ENCODE measurements at places on chromosomes 5 and 9.

DNA sequence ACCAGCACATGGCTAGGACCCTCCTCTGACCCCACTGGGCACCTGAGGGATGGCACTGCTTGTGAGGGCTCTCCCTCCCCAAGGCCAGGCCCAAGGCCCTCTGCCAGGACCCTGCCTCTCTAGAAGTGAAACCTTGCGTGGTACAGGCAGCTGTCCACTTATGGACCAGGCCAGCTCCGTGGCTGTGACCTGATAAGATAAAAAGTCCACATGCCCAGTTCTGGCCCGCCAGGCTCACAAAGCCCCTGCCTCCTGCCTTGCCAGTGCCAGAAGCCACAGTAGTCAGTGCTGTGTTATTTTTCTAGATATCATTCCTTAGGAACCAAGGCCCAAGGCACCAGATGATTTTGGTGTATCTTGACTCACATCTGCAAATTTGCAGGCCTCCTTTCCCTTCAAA lies 14.0 kb upstream of the SPATA31E1 start:
- DNase-seq = no peak

DNA sequence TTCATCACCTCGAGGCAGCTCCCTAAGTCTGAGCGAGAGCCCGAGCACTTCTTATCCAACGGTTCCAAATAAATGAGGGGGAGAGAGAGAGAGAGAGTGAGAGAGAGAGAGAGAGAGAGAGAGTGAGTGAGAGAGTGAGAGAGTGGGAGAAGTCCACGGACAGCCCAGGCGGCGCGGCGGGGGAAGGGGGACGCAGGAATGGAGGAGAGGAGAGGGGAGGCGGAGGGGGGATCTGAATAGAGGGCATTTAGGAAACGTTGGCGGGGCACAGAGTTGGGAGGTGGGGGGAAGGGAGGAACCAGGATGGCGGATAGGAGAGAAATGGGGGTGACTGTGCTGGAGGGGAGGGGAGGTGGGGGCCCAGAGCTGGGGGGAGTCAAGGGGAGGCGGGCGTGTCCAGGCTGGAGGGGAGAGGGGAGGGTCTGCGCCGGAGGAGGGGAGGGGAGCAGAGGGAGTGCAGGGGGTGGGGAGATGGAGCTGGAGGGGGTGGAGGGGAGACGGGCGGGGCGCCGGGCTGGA lies 398 bp upstream of the BASP1 start:
- DNase-seq = no peak

DNA sequence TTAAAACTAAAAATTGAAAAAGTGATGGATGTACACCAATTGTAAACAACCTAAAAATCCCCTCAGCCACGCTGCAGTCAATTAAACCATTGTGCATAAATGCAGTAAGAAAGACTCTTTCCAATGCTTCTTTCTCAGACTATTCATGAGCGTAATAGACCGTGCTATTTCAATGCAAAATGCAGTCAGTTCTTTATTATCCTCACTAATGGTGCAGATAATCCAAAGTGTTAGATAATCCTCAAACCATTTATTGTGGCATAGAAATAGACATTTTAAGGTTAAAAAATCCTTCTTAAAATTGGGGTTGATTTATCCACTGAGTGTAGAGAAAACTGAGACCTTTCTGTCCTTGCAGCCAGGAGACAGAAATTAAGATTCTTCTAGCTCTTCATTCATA lies 1862.8 kb downstream of the EFNA5 start:
- no peak for DNase-seq

- no peak for DNase-seq
These were observed 668 bp downstream of the GLIS3 start for GRCh38 chr9:4299005-4299795.

DNA sequence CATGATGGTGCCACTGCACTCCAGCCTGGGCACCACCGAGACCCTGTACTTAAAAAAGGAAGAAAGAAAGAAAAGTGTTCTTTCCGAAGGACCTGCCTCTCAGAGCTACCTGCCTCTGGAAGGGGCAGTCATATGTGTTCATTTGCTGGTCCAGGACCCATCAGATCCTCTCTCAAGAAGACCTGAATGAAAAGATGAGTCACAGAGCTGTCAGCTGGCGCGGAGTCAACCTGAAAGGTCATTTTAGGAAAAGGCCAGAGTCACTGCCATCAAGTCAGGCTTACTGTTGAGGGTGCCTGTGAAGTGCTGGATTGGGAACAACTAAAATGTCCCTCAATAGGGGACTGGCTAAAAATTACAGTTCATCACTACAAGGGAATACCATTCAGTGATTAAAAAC lies 14.9 kb upstream of the HRH2 start:
- DNase-seq = no peak

- no peak for DNase-seq
These were observed 185.8 kb downstream of the PCSK1 start for GRCh38 chr5:96247097-96247701.

GRCh38 chr5:966941-967340 lies 41.7 kb upstream of the NKD2 start:
- no peak for DNase-seq

DNA sequence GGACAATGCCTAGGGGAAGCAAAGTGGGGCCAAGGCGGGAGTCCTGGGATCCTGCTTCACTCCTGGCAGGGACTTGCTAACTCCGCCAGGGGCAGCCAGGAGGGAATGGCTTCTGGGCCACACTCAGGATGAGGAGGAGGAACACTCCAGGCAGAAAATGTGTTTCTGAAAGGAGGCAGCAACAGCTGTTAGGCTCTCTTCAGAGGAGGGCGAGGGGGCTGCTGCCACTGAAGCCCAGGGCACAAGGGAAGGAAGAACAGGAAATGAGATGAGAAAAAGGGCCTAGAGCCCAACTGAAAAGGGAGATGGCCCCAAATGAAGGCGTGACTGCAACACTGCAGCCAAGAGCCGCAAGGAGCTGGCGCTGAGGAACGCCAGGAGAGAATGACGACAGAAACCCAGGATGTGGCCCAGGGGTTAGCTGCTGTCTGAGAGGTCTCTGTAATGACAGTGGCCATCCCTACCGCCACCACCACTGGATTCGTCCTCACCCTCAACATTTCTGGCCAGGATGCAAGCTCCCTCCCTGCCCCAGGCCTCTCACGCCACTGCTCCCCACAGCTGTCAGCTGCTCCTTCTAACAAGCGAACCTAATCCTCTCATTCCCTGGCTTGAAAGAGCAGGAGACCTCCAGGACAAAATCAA lies 15.8 kb downstream of the PSMB7 start:
- DNase-seq = no peak

DNA sequence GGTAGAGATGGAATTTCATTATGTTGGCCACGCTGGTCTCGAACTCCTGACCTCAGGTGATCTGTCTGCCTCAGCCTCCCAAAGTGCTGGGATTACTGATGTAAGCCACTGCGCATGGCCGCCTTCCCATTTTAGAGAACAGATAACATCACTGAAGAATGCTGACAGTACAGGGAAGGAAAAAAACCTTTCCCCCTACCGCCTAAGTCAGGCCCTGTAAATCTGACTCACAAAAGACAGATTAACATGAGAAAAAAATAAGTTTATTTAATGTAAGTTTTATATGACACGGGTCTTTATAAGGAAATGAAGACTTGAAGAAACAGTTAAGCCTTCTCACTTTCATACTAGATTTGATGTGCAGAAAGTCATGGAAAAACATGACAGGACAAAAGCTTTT lies 227.2 kb upstream of the ZNF608 start:
- no peak for DNase-seq

DNA sequence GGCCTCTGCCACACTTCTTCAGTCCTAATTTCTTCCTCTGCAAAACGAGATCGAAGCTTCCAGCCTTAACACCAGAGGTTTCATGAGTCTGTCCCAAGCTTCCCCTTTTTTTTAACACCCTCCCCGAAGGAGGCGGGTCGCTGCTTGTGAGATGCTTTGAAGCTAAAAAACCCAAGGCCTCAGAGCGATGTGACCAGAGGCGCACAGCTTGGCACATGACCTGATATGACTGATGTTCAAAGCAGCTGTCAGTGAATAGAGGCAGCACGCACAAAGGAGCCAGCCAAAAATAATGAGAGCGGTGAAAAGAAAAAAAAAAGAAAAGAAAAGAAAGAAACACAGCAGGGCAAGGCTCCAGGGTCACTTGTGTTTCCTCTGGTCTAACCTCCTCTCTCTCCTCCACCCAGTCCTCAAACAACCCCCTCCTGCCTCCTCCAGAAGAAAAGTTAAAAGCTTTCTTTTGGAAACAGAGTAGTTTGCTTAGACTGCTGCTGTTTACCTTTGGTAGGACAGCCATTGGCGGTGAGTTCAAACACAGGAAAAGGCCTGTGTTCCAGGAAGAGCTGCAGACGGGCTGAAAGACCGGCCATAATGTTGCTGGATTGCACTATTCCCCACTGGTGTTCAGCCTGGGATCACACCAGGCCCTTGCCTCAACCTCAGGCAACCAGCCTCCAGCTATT lies 10.9 kb upstream of the ZNF366 start:
- no peak for DNase-seq

Measured in LoVo (cell line).